ENCODE measurements at places on chromosomes 2 and 18. TPM values are rescaled to one million over a fixed set of nuclear protein-coding genes. Genes with fewer than 3 reads are reported as not detected.

SIGLEC15 gene
- total RNA-seq, result not detected

SRD5A2 gene
- total RNA-seq, result not detected

EFEMP1 gene
- total RNA-seq, result not detected

MARCHF7 gene
- total RNA-seq, result 89.9 TPM

OTOS gene
- total RNA-seq, result not detected

C2orf80 gene
- not detected for total RNA-seq

Data from activated naive CD4-positive, alpha-beta T cell treated with anti-CD3 and anti-CD28 coated beads, Interleukin-2, amount 10 ng/mL, durations not matched to agents 5 hours and 36 hours (primary cell).